AG04449 (cell line): ENCODE measurements at places on chromosomes 6 and 20.

- no peak for DNase-seq
Observed at GRCh38 chr20:32482442-32483261, 102.5 kb downstream of the NOL4L start.

- DNase-seq, result no peak
Observed at GRCh38 chr6:22519237-22519636, 50.1 kb upstream of the HDGFL1 start.

DNA sequence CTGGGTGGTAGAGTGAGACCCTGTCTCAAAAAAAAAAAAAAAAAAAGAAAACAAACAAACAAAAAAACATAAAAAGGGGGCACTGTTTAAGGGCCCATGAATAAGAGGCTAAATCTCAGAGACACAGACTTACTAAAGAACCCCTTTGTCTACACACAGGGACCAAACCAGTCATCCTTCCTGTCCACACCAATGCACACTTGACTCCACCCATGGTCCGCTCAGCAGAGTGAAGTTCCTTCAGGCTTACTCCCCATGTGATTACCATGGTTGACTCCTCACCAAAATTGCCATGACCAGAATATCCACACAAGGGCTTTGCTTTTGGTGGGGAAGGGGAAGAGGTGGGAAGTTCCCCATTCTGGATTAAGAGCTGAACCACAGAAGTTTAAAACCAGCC is 19.4 kb upstream of the REPS1 start:
- DNase-seq, result no peak

DNA sequence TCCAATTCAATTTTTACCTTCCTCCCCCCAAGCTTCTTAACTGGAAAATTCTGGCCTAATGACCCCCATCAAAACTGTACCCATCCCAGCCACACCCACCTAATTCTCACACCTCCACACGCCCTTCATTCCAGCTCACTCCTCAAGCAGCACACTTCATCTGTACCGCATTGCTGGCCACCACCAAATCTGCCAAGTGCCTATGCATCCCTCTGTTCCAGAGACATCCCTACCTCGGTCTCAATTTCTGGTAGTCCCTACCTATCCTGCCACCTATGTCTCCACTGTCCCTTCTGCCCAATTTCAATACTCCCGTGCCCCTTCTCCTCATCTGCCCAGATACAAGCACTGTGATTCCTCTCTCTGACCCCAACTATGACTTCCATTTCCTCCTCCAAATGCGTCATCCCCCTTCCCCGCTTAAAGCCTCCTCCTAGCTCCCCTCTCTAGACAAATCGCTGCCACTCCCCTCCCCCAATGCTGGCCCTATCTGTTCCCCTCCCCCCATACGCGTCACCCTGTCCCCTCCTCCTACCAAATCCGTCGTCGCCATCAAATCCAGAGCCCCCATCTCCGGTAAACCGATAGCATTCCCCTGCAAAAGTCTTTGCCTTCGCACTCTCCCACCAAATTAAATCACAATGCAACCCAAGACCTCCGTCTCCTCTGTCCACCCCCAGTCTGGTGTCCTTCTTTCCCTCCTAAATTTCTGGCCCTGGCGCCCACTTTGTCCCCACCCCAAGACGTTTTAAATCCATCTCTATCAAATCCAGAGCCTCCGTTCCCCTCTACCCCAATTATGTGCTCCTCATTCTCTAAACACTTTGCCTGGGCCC is 1.2 kb downstream of the MTCH1 start:
- peak; percentile 28 for DNase-seq

DNA sequence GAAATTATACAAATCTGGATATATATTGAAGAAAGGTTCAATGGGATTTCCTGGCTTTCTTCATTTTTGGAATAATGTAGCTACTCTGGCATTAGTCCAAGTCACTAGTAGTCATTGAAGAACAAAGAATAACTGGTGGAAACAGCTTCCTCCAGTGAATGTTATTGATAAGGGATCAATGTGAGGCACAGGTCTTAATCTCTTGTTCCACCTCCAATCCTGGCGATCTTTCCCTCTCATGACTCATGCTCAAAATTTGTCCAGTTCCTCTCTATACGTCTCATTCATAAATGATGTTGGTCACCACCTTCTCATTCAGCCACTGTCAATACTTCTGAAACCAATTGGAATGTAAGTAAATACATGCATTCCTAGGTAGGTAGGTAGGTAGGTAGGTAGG is 185.0 kb upstream of the BMP2 start:
- DNase-seq, result no peak

DNA sequence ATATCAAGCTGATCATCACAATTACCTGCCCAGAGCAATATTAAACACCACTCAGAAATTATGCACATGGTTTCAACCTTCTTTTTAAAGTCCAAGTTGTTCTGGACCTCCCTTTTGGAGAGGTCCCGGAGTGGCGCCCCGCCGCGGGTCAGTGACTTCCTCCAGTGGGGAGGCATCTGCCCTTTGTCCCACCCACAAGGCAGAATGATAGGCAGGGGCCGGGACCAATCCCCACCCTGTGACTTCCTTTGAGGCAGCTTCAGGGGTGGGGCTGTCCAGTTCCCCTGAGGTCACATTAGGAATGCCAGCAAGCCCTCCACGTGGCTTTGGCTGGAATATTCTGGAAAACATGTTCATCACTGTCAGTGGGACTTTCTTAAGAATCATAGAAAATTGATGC is 207.0 kb downstream of the ANKRD60 start:
- no peak for DNase-seq

GRCh38 chr6:29611426-29611825 is 21.6 kb downstream of the GABBR1 start:
- no peak for DNase-seq

- DNase-seq, result no peak
Observed at GRCh38 chr20:58646257-58646656, 4.8 kb upstream of the STX16 start.
